ENCODE measurements at places on chromosomes 7 and 10. TPM values are rescaled to one million over a fixed set of nuclear protein-coding genes. Genes with fewer than 3 reads are reported as not detected.

GRCh38 chr10:660413-660969 lies 29.0 kb downstream of the DIP2C start:
- DNase-seq: no peak

DNA sequence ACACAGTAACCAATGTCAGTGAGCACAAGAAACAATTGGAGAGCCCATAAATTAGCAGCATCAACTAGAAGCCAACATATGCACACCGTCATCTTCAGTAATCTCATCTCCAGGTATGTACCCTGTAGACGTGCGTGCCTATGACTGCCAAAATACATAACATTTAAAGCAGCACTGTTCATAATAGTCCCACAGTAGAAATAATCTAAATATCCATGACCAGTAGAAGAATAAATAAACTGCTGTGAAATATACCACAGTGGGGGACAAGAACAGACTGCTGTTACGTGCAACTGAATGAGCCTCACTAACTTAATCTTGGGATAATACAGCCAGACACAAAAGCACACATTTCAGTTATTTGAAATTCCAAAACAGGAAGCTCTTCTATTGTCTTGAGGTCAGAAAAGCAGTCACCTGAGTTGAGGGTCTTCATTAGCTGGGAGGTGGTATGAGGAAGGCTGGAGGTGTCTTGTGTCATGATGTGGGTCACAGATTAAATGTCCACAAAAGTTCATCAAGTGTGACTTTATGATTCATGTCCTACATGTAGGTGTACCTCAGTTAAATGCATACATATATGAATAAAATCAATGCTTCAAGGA lies 454.2 kb upstream of the AKR1E2 start:
- no peak for DNase-seq

Gene GARIN1A
- 0.47 TPM for total RNA-seq

Gene MUC12
- total RNA-seq: 0.68 TPM

Gene TRIL
- 0.05 TPM for total RNA-seq

Gene PKD2L1
- not detected for total RNA-seq

Measured in activated CD8-positive, alpha-beta memory T cell treated with anti-CD3 and anti-CD28 coated beads, Interleukin-2, amount 10 ng/mL, durations not matched to agents 7 days and 5 days (primary cell).